ENCODE measurements at places on chromosomes 3 and 15.

GRCh38 chr3:50340448-50341329 is at the start of gene RASSF1:
RASSF1 (minus strand) TSS chr3:50340836; CDS start chr3:50340805, 31 bp downstream.
- no peak for DNase-seq

GRCh38 chr3:77873598-77873997 is 833.7 kb downstream of the ROBO2 start:
- DNase-seq, result no peak

DNA sequence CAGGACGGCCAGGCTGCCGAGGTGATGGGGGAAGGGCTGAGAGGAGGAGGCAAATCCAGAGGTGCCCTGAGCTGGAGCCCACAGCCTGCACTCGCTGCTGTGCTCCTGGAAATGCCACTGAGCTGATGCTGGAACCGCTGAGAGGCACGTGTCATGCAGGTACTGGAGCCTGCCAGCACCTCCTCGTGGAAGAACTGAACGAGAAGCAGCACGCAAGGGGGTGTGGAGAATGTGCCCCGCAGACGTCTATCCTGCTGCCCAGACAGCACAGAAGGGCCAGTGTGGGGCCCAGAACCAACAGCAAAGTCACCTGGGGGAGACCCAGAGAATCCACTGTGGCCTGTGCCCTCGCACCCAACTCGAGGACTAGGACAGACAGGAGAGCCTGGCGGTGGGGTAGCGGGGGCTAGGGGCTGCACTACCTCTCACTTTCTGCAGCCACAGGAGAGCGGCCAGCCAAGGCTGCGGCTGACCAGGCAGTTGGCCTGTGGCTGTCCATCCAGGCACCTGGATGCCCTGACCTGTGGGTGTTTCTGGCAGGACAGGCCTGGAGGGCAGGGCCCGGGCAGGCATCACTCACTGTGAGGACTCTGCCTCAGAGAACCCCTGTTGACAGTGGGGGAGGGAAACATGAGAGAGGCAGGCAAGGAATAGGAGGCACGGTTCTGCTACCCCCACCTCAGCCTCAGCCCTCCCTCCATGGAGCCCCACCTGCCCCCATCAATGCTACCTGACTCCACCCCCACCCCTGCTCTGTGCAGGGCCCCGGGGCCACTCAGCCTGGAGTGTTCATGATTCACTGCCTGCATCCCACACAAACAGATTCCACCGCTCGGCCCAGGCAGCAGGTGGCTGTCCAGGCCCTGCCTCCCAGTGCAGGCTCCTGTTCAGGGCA is 213.1 kb downstream of the TBC1D2B start:
- DNase-seq, result no peak

DNA sequence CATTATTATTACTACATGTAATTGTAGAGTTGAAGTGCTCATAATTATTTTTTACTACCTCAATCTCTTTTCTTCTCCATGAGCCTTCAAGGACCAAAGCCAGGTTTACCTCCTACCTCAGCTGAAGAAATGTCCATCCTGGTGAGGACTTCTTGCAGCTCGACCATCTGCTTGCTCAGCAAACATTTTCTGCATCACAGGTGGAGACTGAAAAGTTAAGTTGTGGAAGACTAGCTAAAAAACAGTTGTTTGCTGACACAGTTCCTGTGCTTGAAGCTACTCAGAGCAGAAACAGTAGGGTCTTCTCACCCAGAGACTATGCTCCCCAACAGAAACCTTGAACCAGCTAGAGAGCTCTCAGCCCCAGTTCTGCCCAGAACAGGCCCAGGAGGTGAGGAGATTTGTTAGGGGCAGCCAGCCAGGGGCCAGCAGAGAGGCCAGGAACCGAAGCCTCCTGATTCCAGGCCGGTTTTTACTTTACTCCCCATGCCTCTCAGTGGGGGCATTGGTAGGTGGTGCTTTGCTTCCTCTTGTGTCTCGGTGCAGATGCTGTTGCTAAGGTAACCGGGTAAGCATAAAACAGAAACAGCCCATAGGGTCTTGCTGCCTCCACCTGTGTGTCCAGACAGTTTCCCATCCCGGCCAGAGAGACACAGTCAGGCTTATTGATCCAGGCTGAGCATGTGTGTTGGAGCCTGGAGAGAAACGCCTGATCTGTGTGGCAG is 54.9 kb downstream of the CCNL1 start:
- no peak for DNase-seq

DNA sequence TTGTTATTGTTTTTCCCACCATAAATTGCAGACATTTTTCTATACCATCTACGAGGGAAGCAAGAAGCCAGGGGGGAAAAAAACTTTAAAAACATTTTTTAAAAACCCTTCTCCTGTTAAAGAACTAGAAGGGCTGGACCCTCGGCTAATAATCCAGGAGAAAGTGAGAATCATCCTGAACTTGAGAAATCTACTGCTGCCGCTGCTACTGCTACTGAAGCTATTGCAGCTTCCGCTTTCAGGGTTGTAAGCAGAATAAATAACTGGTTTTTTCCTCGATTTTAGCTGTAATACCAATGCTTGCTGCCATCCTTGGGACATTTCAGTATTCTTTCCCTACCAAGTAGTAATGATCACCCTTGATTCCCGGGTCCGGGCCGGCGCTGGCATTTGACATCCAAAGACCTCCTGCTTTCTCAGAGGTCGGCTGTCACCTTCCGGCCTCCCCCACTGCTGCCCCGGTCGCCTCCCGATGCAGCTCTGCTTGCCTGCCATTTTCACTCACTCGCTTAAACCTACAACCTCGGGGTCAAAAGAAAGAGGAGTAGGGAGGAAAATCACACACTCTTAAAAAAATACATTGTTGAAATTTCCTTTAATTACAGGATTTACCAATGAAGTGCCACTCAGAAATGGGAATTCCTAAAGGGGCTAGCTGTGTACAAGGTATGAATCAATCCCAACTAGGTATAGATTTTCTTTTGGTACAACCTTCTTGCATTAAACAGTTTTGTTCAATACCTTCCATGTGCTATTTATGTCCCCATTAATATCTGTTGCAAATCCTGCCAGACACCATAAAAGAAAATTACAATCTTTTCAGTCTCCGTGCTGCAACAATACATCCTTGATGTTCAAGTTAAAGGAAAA is 674 bp upstream of the MECOM start:
- peak; percentile 13 for DNase-seq

GRCh38 chr3:149871855-149872254 is 58.8 kb downstream of the RNF13 start:
- no peak for DNase-seq

- peak; percentile 45 for DNase-seq
Measured at GRCh38 chr3:187737006-187737367, 8.3 kb downstream of the BCL6 start.

DNA sequence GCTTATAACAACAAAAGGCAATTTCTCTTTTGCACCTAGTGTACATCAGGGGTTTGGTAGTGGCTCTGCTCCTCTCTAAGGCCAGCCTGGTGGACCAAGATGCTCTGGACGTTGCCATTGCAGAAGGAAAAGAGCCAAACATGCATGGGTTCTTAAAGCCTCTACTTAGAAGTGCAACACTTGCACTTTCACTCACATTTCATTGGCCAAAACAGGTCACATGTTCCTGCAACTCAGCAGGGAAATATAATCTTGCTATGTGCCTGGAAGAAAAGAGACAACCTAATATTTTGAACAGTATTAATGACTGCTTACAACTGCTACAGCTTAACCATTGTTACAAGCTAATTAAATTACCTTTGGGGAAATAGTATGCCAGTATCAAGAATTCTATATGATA is 182.9 kb downstream of the IL5RA start:
- no peak for DNase-seq

GRCh38 chr3:122937745-122938144 is 89.8 kb downstream of the SEMA5B start:
- no peak for DNase-seq

DNA sequence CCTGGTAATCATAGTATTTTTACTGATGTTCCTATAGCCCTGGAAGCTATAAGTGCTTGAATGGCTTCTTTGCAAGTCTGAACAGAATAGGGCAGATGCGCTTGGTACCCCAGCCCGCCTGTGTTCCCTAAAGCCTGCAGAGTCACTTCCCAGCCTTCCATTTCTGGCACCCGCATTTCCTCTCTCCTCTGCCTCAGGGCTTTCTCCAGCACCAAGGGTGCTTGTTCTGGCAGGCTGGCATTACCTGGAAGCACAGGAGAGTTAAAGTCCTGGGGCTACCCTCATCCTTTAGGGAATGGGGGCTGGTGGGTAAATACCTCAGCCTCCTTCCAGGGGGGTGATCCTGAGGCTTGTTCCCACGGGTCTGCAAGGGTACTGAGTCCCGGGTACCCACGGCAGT is 7.4 kb upstream of the CHRNA3 start:
- no peak for DNase-seq

DNA sequence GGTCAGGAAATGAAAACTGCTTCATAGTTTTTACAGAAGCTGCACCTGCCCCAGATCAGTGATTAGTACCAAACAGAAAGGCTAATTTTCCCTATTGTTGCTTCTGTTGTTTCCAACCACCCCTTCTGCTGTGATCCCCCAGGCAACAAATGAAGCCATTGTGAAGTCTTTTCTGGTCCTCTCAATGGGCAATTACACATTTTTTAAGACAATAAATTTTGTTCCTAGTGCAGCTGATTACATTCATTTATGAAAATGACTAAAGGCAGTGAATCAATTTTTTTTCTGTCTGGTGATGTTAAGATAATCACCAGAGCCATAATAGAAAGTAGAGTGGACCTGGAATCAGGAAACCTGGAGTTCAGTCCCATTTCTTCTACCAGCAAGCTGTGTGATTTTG is 32.7 kb downstream of the GLDN start:
- DNase-seq, result no peak

DNA sequence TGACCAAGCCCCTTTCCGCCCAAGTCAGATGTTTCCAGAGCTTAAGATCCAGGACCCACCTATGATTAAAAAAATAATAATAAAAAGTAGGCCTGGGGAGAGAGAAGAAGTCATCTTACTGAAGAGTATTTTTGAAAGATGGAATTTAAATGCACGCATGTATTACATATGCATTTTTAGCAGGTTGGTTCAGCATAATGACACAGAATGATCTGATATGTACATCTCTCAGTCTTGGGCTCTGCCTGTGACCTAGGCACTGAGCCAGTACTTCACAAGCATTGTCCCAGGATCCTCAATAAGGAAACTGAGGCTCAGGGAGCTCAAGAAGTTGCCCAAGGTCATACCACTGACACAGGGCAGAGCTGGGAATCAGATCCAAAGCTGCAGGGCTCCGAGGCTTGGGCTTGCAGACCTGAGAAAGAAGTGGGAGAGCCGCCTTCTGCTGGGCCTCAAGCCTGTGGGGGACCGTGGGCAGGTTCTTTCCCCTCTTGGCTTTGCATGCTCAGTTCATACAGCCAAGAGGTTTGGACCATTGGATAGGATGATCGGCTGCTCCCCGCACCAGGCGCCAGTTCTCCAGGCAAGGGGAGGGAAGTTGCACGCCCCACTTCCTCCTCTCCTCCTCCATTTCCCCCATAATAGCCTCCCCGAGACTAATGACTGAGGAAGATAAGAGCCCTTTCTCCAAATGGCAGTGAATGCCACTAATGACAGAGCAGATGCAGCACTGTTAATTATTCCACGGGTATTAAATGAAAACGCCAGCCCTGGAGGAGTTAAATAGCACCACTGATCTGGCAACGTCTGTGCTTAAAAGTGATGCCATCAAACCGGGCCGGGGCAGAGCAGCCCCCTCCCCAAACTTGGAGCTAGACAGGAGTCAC is 6.9 kb downstream of the SLC6A1 start:
- DNase-seq, result no peak

GRCh38 chr3:152288681-152289080 is 20.0 kb downstream of the MBNL1 start:
- no peak for DNase-seq

DNA sequence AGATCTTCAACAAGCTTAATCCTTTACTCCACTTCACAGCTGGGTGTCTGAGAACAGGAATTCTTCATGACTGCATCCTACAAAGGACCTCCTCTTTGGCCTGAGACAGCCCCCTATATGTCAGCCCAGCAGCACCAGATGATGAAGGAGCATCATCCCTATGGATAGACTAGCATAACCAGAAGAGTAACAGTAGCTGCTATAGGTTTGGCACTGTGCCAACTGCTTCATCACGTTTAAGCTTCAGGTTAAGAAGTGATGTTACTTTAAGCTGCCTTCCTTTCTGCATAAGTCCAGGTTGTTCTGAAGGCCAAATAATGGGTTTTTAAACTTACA is 50.6 kb downstream of the CMSS1 start:
- peak; percentile 46 for DNase-seq

- no peak for DNase-seq
Measured at GRCh38 chr3:51673802-51674654, 3.0 kb downstream of the TEX264 start.

DNA sequence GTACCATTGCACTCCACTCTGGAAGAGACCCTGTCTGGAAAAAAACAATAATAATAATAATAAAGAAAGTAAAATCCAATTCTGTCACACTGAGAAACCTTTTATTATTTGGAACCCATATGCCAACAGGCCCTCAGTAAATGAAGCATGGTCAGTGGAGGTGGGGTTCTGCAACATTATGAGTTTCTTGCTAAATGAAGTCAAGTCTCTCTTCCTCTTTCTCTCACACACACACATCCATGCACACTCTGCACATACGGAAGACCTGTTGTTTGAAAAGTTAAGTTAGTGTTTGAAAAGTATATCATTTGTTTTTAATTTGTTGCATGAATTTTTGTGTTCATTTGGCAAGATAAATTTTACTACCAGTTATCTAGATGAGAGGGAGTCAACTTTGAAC is 27.8 kb downstream of the GAP43 start:
- DNase-seq, result no peak

DNA sequence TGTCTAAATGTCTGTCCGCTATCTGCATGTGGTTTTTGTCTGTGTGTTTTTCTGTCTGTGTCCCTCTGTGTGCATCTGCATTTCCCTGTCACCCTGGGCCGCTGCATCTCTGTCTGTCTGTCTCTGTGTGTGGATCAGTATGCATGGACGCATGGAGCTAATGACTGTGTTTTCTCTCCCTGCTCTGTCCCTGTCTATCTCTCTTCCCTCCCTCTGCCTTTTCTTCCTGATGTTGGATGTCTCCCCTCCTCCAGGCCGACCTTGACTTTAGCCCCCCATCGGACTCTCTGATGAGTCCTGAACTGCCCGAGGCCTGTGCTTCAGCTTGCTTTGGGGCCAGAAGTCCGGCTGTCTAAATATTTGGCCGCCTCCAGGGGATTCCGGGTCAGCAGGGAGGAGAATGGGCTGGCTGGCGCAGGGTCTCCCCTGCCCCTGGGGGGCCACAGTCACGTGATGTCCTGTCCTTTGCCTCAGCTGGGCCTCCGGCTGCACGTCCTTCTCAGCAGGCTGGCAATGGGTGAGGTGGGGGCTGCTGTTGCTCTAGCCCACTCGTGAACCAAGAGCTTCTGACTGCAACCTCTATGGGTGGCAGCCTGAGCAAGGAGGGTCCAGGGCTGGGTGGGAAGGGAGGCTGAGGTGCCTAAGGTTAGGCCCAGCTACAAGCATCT is 3.7 kb downstream of the SLC38A3 start:
- no peak for DNase-seq

DNA sequence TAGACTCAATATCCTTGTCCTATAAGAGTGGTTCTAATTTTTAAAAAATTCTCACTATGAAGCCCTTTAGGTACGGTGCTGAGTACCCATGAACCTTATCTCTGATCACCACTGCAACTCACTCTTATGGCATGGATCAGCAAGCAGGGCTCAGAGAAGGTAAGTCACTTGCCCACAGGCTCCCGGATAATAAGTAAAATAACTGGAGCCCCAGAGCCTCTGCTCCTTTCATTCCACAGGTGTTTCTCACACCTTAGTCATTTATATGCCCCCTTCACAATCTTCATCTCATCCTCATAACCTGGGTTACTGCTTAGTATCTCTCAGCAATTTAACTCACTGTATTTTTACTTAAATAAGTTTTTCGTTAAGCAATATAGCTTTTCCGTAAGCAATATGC is 28.4 kb upstream of the AKAP13 start:
- DNase-seq, result no peak

- no peak for DNase-seq
Measured at GRCh38 chr3:191873736-191874135, 412.8 kb downstream of the PYDC2 start.
